ENCODE measurements at places on chromosomes 13 and 19.

DNA sequence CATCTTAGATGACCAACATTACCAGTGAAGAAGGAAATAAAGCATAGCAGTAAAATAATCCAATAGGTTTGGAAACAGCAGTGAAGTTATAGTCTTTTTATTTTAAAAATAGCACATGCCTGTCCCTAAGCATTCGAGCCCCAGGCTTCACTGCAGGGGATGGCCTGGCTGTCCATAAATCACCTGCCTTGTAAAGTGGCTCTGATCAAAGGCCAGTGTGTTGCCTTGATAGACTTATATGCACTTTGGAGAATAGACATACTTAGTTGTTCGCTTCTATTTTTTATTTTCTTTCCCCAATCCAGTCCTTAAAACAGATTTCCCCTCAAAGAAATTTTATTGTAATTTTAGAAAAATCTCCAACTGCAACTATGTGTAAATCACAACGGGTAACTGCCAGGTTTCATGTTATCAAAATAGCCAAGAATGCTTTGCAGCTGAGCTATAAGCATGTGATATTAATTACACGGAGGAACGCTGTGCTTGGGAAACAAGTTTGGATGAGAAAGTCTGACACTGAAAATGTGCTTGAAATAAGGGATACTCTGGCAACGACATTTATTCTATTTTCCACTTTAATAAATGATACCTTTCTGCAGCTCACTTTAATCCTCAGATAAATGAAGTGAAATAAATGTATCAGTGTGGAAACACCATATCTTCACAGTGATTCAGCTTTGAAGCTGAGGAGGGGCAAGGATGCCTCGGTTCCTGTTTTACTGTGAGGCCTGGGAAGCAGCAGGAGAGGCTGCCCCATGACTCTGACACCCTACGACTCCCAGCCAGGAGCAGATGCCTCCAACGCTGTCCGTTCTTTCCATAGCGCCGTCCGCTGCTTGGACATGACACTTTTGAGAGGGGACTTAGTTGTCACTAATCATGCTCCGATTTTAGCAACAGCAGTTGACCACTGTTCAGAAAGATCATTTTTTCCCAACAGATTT lies 5.5 kb upstream of the METTL21C start:
- no peaks in the 10 kb centered on the region for H3K36me3 ChIP-seq
- H3K27ac ChIP-seq: no peak overlapping the region
- no peaks in the 10 kb centered on the region for H3K4me1 ChIP-seq
- no peak overlapping the region for H3K4me3 ChIP-seq
- H3K27me3 ChIP-seq: peaks cover 3% of the 10 kb centered on the region

GRCh38 chr19:664913-665443 lies 2.0 kb upstream of the RNF126 start:
- no peak overlapping the region for H3K27ac ChIP-seq
- peak; percentile 82 for DNase-seq
- no peaks in the 10 kb centered on the region for H3K36me3 ChIP-seq
- H3K4me3 ChIP-seq: peak overlapping the region; percentile 14
- peaks cover 20% of the 10 kb centered on the region for H3K4me1 ChIP-seq

- DNase-seq: no peak
- H3K27me3 ChIP-seq: no peaks in the 10 kb centered on the region
- H3K36me3 ChIP-seq: peaks cover 30% of the 10 kb centered on the region
- H3K27ac ChIP-seq: no peak overlapping the region
- H3K4me3 ChIP-seq: no peak overlapping the region
Measured at GRCh38 chr19:17103177-17103576, 27.6 kb downstream of the MYO9B start.

DNA sequence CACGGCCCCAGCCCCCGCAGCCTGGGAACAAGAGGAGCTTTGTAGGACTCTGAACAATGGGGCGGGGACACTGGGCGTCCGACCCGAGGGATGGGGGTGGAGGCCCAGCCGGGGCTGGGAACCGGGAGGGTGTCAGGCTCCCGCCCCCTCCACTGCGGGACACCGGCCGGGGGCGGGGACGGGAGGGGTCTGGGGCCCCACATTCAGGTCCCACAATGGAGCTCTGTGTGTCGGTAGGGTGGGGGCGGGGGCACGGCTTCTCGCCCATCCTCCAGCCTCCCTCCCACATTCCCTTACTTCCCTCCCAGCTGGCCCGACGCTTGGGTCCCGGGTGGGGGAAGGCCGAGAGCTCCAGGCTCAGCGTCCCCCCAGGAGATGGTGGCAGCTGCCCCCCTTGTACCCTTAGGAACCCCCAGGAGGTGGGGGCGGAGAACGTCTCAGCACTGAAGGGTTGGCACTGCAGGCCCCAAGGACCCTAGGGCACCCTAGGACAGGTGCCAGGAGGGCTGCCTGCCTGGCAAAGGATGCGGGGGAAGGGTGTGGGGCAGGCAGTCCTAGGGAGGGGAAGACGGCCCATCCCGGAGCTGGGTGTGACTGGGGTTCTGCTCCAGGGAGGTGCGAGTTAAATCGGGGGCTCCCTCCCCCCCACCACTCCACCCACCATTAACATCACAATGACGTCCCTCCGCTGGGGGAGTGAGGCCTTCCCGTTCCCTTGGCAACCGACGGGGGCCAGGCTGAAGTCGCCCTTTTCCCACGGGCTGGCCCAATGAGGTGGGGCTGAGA lies 5.3 kb downstream of the TTYH1 start:
- H3K27ac ChIP-seq: no peak overlapping the region
- H3K4me1 ChIP-seq: peaks cover 12% of the 10 kb centered on the region
- peaks cover 19% of the 10 kb centered on the region for H3K27me3 ChIP-seq
- no peak for DNase-seq

DNA sequence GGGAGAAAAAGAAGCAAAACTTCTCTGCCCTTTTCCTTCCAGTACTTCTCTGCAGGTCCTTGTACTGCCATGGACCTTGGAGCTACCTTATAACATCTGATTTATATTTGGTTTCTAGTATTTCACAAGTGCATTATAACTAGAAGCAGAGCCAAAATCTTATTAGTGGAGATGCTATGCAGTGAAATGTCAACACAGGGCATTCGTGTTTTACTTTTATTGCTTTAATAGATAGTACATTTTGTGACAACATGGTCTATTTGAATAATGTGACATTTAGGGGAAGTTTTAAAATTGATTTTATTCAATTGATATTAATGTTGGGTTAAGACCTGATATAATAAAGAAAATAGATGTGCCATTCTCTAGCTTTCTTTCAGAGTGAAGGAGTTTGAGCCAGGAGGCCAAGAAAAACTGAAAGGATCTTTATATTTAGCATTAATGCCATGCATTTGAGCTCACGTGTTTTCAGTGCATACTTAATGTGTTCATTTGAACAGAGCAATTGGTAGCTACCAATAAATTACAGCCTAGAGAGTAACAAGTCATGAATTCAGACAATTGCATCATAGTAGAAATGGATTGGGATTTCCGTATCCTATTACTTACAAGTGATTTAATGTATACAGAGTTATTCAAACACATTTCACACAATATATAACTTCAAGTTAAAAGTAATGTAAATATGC lies 863.8 kb downstream of the GPC5 start:
- no peaks in the 10 kb centered on the region for H3K27me3 ChIP-seq
- no peak for DNase-seq
- no peak overlapping the region for H3K4me3 ChIP-seq
- no peak overlapping the region for H3K27ac ChIP-seq

GRCh38 chr13:66795636-66796035 lies 434.5 kb downstream of the PCDH9 start:
- no peaks in the 10 kb centered on the region for H3K36me3 ChIP-seq
- no peaks in the 10 kb centered on the region for H3K4me1 ChIP-seq
- no peaks in the 10 kb centered on the region for H3K27me3 ChIP-seq
- DNase-seq: no peak

DNA sequence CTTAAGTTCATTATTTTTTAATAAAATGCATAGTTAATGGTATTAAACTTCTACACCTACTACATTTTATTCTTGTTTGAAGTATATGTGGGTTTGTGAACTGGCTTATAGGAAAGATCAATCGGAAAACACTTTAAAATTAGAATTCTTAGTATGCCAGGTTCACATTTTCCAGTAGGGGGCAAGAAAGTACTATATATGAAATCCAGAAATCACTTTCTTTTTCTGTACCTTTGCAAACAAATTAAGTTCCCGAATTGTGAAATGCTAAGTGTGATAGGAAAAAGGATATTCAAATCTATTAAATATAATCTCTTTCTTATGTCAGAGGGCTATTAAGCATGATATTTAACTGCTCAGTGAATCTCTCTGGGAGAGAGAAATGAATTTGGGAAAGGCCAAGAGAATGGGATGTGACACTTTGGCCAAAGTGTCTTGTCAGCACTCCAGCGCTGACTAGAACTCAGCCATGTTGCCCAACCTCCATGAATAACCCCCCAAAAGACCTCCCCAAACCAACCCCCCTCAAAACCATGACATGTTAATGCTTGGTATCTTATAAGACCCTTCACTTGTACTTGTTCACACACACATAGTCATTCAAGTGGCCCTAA lies 122.6 kb upstream of the SLC10A2 start:
- H3K27me3 ChIP-seq: no peaks in the 10 kb centered on the region
- no peak overlapping the region for H3K27ac ChIP-seq
- H3K4me3 ChIP-seq: no peak overlapping the region
- no peaks in the 10 kb centered on the region for H3K4me1 ChIP-seq

DNA sequence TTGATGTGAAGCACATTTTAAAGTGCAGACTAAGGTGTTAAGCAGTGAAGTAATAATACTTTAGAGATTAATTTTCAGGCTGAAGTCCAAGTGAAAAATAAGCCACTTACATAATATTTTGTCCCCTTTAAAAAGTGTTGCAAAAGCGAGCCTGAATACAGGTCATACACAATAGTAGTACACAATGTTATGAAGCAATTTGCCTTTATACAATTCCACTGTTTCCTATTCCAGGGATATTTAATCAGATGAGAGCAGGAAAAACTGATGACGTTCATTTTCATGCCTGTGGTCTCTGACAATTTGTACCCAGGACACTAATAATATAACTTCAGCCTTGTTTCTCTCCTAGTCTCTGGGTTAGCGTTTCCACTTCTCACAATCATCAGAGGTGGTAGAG lies 916.7 kb downstream of the PCDH9 start:
- no peaks in the 10 kb centered on the region for H3K4me1 ChIP-seq
- no peaks in the 10 kb centered on the region for H3K27me3 ChIP-seq
- DNase-seq: no peak
- H3K27ac ChIP-seq: no peak overlapping the region
- H3K36me3 ChIP-seq: no peaks in the 10 kb centered on the region

GRCh38 chr19:13977803-13978202 lies 25.5 kb downstream of the DCAF15 start:
- no peak overlapping the region for H3K27ac ChIP-seq
- no peaks in the 10 kb centered on the region for H3K36me3 ChIP-seq
- DNase-seq: no peak
- no peaks in the 10 kb centered on the region for H3K27me3 ChIP-seq
- H3K4me1 ChIP-seq: peaks cover 31% of the 10 kb centered on the region

DNA sequence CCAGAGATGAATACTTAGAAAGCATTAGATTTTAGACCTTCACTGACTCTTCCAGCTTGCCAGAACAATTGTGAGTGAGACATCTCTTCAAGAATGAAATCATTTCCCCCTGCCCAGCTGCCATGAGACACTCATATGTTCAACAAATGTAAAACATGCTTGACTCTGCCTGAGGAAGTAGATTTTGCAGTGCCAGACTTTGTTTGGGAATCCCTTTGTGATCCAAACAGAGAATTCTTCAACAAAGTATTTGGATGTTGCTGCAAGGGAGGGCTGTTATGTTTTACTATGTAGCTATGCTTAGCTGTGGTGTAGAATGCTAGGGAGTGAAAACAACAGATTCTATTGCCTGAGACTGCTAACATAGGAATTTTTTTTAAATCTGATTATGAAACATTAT lies 416.4 kb downstream of the DCT start:
- no peaks in the 10 kb centered on the region for H3K36me3 ChIP-seq
- no peak for DNase-seq
- H3K4me1 ChIP-seq: no peaks in the 10 kb centered on the region

- no peaks in the 10 kb centered on the region for H3K4me1 ChIP-seq
- H3K27me3 ChIP-seq: no peaks in the 10 kb centered on the region
Measured at GRCh38 chr19:49103331-49104085, 10.7 kb upstream of the LIN7B start.

DNA sequence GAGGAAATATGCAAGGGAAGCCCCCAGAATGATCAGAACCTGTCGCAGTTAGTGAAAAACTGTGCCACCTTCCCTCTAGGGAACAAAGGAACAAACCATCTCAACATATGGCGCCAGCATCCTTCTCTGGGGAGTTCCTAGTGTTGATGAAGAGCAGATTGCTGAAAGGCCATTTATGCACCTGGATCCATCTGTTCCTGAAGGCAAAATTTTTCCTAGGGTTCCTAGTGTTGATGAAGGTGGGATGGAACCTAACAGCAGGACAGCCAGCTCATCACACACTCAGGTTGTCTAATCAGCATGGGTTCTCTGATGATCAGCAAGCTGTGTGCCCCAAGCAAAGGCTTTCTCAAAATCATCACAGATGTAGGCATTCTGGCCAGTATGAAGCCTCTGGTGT lies 32.6 kb downstream of the ZNF473 start:
- H3K27ac ChIP-seq: no peak overlapping the region
- H3K36me3 ChIP-seq: no peaks in the 10 kb centered on the region
- H3K4me3 ChIP-seq: no peak overlapping the region
- H3K27me3 ChIP-seq: no peaks in the 10 kb centered on the region

- no peak for DNase-seq
- no peaks in the 10 kb centered on the region for H3K27me3 ChIP-seq
- H3K27ac ChIP-seq: peak overlapping the region; percentile 73
- peaks cover 32% of the 10 kb centered on the region for H3K4me1 ChIP-seq
Measured at GRCh38 chr19:58003174-58003828, 681 bp upstream of the ZNF606 start.

- DNase-seq: no peak
- H3K4me1 ChIP-seq: no peaks in the 10 kb centered on the region
- H3K27ac ChIP-seq: no peak overlapping the region
- H3K4me3 ChIP-seq: no peak overlapping the region
Measured at GRCh38 chr13:46839399-46839798, 42.4 kb upstream of the ESD start.

DNA sequence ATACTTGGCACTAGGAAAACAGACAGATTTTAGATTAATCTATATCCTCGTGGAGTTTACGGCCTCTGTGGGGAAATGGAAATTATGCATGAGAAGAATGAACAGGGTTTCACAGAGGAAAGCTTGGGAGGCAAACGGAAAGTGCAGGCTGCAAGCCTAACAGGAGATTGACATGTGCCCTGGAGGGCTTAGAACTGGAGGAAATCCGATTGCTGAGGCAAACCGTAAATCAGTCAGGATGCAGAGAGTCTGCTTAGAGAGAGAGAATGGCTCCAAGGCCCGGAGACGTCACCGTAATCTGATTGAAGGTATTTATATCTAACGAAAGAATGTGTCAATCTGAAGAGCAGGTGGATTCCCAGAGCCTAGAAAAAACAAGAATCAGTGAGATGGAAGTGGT lies 143.2 kb downstream of the KATNAL1 start:
- DNase-seq: no peak
- H3K4me3 ChIP-seq: no peak overlapping the region
- H3K4me1 ChIP-seq: peaks cover 4% of the 10 kb centered on the region

- no peak for DNase-seq
- H3K27ac ChIP-seq: no peak overlapping the region
- no peaks in the 10 kb centered on the region for H3K27me3 ChIP-seq
- no peak overlapping the region for H3K4me3 ChIP-seq
- peaks cover 2% of the 10 kb centered on the region for H3K4me1 ChIP-seq
Measured at GRCh38 chr13:24168979-24169378, 8.5 kb downstream of the SPATA13 start.
